Fibroblast of skin of back (primary cell): ENCODE measurements at places on chromosomes 5 and 9.

DNA sequence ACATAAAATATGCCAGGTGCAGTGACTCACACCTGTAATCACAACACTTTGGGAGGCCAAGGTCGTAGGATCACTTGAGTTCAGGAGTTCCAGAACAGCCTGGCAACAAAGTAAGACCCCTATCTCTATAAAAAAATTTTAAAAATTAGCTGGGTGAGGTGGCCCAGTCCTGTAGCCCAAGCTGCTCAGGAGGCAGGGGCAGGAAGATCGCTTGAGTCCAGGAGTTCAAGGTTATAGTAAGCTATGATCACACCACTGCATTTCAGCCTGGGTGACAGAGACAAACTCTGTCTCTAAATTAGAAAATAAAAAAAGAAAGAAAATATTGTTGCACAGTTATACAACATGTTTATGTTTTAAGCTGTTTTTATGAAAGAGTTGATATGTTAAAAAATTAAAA is 6.8 kb downstream of the CENPK start:
- no peak for DNase-seq

GRCh38 chr5:59583810-59584562 is 309.5 kb downstream of the PDE4D start:
- no peak for DNase-seq

DNA sequence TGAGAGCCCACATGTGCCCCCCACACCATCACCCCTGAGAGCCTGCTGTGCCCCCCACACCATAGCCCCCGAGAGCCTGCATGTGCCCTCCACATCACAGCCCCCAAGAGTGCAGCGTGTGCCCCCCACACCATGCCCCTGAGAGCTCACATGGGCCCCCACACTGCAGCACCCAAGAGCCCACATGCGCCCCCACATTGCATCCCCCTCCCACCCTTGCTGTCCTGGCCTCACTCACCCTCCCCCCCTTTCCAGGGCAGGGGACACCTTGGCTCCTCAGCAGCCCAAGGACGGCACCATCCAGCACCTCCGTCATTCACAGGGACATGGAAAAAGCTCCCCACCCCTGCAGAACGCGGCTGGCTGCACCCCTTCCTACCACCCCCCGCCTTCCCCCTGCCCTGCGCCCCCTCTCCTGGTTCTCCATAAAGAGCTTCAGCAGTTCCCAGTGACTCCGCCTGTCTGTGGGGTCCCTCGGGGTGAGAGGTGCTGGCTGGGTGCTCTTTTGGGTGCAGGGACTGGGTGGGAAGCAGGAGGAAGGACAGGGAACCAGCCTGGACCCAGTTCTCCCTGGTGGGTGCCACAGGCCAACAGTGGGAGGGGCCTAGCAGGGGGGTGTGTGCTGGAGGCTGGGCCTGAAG is 5.0 kb downstream of the LCN1 start:
- no peak for DNase-seq

- DNase-seq = no peak
Observed at GRCh38 chr9:135365013-135365768, 114.4 kb upstream of the PPP1R26 start.

GRCh38 chr9:70113403-70114022 is 69.9 kb downstream of the MAMDC2 start:
- DNase-seq = peak; percentile 64

- DNase-seq = no peak
Observed at GRCh38 chr5:152631221-152631620, 226.1 kb upstream of the NMUR2 start.

GRCh38 chr5:156134216-156134615 is 192.7 kb upstream of the SGCD start:
- peak; percentile 67 for DNase-seq

DNA sequence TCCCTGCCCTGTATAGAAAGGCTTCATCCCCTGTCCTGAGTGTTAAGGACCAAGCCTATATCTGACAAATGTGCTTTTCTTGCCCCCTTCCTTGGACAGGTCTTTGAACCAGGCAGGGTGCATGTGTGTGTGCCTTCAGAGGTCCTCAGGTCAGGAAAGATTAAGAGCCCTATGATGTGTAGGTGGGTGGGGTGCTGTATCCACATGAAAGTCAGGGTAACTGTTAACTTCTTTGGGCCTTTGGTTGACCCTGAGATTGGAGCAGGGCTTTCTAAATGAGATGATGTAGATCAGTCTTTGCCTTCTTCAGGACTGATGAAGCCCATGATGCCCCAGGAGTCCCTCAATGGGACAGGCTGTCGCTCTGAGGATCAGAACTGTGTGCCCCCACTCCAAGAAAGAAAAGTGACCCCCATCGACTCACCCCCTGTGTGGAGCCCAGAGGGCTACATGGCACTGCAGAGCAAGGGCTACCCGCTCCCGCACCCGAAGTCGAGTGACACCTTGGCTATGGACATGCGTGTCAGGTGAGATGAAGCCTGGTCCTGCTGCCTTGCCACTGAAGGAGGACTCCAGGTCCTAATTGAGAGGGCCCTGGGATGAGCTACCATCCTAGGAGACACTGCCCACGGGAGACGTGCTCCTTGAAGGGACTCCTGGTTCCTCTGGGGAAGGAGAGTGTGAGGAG is 29.4 kb upstream of the POMT1 start:
- DNase-seq = no peak

DNA sequence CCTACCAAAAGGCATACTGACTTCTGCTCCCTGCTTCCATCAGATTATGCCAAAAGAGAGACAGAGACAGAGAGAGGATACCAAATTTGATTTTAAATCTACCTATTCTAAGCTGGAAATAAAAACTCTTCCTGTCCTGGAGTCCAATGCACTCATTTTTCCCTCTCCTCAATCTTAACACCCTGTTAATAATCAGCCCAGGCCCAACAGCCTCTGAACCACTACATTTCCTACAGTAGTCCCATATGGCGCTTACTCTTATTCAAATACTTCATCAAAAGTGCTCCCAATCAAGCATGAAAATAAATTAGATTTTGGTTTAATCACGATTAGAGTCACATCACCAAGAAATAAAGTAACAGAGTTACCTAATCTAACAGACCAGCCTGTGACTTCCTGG is 152.3 kb downstream of the TSSK1B start:
- no peak for DNase-seq

DNA sequence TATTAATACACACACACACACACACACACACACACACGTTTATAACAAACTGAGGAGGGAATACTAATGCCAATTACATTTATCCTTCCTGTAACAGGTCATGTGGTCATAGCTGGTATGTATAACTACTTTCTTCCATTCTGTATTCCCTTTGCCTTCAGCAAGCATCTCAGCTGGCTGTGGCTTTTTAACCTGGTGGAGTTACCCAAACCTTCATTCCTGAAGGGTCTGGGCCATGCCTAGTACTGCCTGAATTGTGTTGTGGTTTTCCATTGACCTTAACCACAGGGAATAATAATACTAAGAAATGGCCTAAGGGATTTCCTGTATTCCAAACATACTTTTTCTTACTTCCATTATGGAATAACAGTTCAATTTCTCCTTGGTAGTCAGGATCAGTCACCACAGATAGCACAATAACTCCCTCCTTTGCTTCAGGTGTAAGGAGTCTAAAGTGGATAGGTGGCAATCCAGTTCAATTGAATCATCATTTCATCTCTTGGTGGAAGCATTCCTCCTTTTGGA is 222.2 kb upstream of the MEF2C start:
- DNase-seq = peak; percentile 17

GRCh38 chr9:134968011-134968822 is 50.5 kb upstream of the FCN1 start:
- peak; percentile 8 for DNase-seq

GRCh38 chr9:129282272-129282671 is 104.2 kb upstream of the IER5L start:
- no peak for DNase-seq

DNA sequence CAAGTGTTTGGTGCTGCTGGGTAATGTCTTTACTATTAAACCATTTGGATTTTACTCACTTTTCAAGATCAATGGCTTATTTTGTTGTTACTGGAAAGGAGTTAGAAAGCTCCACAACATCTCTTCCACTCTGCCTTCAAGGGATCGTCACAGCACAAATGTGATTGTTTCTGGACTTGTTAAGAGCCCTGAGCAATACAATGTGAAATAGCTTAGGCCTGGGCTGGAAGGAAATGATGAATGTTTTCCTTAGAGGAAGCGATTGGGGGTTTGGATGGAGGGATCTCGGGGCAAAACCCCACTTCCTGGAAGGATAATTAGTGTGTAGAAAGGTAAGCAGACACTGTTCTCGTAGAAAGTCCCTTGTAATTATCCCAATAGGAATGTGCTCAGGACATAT is 59.3 kb upstream of the MYO10 start:
- DNase-seq = no peak

- peak; percentile 22 for DNase-seq
Observed at GRCh38 chr5:43396762-43397304, 15.4 kb downstream of the CCL28 start.

DNA sequence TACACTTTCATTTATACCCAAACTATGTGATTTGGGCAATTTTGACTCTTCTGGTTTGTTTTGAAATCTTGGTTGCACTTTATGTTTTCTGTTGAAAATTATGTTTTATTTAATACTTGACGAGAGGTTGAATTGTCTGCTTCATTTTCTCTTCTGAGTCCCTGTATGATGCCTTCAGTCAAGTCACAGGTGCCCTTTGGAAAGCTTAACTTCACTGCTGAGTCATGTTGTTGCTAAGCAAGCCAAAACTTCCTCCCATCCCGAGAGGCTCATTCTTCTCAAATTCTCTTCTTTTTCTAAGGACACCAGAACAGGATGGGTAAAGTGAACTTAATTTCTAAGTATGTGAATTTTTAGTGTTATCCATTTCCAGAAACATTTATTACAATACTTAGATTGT is 455.3 kb upstream of the PTGER4 start:
- DNase-seq = peak; percentile 50

- no peak for DNase-seq
Observed at GRCh38 chr5:54829676-54830535, 155.5 kb downstream of the ESM1 start.

- no peak for DNase-seq
Observed at GRCh38 chr9:137099231-137099630, 12.4 kb downstream of the MAN1B1 start.

GRCh38 chr9:68775003-68775730 is 70.1 kb downstream of the PIP5K1B start:
- peak; percentile 7 for DNase-seq

- DNase-seq = no peak
Observed at GRCh38 chr9:113934829-113935676, 58.9 kb downstream of the ZNF618 start.

DNA sequence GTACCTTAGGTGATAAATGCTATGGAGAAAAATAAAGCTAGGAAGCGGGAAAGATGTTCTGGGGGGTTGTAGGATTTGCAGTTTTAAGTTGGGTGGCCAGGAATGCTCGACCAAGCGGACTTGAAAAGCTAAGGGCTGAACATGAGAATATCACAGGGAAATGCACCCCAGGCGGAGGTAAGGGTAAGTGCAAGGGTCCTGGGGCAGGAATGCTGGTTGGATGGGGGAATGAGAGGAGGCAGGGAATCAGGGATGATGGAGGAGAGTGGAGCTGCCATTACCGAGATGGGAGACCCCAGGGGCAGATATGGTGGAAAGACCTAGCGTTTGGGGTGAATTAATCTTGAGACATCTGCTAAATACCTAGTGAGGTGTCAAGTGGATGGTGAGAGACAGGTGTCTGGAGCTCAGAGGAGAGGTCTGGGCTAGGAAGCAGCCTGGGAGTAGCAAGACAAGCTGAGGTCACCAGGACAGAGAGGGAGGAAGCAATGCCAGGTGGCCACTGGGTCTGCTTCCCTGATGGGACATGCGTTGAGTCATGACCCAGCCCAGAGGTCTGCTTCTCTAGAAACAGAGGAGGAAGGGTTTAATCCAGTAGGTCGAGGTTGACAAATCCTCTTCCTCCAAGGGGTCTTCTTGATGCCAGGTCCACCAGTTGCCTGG is 77.7 kb upstream of the ASS1 start:
- no peak for DNase-seq

GRCh38 chr5:27130587-27130986 is 92.2 kb upstream of the CDH9 start:
- DNase-seq = peak; percentile 65

GRCh38 chr5:19270153-19270552 is 717.8 kb downstream of the CDH18 start:
- no peak for DNase-seq

DNA sequence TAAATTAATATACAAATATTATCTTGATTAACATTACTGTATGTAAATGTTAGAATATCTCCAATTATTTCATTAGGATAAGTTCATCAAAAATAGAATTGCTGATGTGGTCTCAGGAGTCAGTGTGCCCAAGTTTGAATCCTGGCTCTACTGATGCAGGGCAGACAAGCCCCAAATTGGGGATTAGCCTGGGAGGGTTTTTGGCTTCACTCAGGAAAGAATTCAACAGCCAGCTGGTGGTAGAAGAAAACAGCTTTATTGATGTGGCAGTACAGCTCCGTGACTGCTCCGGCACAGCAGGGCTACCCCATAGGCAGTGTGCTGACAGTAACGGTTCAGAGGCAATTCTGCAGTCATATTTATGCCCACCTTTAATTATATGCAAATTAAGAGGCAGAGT is 32.5 kb downstream of the COL27A1 start:
- DNase-seq = no peak

- no peak for DNase-seq
Observed at GRCh38 chr5:39164016-39164415, 55.3 kb downstream of the FYB1 start.

GRCh38 chr9:134378901-134379338 is 52.7 kb downstream of the RXRA start:
- DNase-seq = peak; percentile 74

DNA sequence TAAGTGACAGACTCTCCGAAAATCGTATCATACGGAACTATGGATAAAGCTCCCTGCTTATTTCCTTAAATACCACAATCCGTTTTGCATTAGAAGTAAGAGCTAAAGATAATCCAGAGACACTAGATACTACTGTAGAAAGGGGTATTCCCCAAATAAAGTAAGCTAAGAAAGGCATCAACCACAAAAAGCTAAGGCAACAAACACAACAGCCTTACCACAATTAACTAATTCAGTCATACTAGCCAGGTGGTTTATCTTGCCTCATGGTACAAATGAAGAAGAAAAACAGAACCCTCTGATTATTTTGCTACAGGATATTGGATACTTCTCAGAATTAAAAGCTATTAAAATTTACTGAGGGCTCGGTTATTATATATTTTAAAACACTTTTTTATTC is 14.1 kb downstream of the ERP44 start:
- DNase-seq = no peak

DNA sequence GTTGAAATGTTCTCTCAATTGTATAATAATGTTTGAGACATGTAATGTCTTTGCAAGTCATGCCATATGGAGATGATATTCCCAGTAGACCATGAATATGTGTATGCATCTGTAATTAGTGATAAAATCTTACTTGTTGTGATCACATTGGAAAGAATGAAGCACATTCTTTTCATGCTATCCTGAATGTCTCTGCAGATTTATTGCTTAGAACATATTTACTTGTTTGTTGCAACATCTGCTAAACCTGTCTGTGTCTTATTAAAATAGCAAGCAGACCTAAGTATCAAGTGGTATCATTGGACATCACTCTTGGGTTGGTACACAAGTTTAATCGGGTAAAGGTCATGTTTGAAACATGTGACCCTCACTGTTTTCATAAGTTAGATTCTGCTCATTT is 265.5 kb upstream of the CD180 start:
- no peak for DNase-seq
